ENCODE measurements at places on chromosomes 4 and X.

DNA sequence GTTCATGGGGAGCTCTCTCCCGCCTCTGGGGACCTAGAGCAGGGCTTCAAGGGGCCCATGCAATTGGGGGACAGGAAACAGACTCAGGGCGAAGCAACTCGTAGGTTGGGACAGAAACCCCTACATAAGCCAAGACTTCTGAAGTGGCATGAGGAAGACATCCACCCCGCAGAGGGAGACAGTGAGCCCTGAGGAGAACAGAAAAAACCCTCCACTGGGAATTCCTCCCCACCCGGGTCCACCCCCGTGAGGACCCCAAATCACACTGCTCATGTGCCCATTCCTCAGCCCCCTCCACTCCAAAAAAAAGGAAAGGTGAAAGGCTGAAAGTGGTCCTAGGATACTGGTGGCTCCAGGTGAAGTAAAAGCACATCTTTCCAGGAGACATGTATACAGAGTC lies 74.0 kb downstream of the CPZ start:
- H3K4me1 ChIP-seq, result no peaks in the 10 kb centered on the region
- no peak overlapping the region for H3K4me3 ChIP-seq
- H3K27me3 ChIP-seq, result peaks cover 48% of the 10 kb centered on the region

GRCh38 chr4:57114973-57115372 lies 4.8 kb upstream of the IGFBP7 start:
- H3K27ac ChIP-seq, result no peak overlapping the region
- peaks cover 44% of the 10 kb centered on the region for H3K4me1 ChIP-seq
- no peaks in the 10 kb centered on the region for H3K36me3 ChIP-seq

GRCh38 chrX:70262952-70263567 lies 3.1 kb upstream of the P2RY4 start:
- no peak overlapping the region for H3K27ac ChIP-seq
- no peaks in the 10 kb centered on the region for H3K4me1 ChIP-seq
- no peak overlapping the region for H3K4me3 ChIP-seq

- H3K27ac ChIP-seq, result no peak overlapping the region
- no peak for DNase-seq
- H3K4me3 ChIP-seq, result no peak overlapping the region
- H3K4me1 ChIP-seq, result no peaks in the 10 kb centered on the region
- no peaks in the 10 kb centered on the region for H3K27me3 ChIP-seq
These were observed 26.3 kb upstream of the ARMCX2 start for GRCh38 chrX:101685923-101686322.

- DNase-seq, result no peak
- H3K36me3 ChIP-seq, result no peaks in the 10 kb centered on the region
- no peaks in the 10 kb centered on the region for H3K27me3 ChIP-seq
- H3K27ac ChIP-seq, result no peak overlapping the region
- H3K4me3 ChIP-seq, result no peak overlapping the region
These were observed 31.1 kb downstream of the CCKAR start for GRCh38 chr4:26459054-26459755.

GRCh38 chr4:36771411-36772153 lies 473.0 kb upstream of the NWD2 start:
- DNase-seq, result no peak
- no peaks in the 10 kb centered on the region for H3K36me3 ChIP-seq
- H3K27ac ChIP-seq, result no peak overlapping the region
- H3K4me3 ChIP-seq, result no peak overlapping the region

- H3K4me1 ChIP-seq, result no peaks in the 10 kb centered on the region
- H3K4me3 ChIP-seq, result no peak overlapping the region
- no peak overlapping the region for H3K27ac ChIP-seq
- H3K36me3 ChIP-seq, result peaks cover 44% of the 10 kb centered on the region
- no peaks in the 10 kb centered on the region for H3K27me3 ChIP-seq
- DNase-seq, result no peak
These were observed 27.3 kb downstream of the PIGG start for GRCh38 chr4:526189-526909.

DNA sequence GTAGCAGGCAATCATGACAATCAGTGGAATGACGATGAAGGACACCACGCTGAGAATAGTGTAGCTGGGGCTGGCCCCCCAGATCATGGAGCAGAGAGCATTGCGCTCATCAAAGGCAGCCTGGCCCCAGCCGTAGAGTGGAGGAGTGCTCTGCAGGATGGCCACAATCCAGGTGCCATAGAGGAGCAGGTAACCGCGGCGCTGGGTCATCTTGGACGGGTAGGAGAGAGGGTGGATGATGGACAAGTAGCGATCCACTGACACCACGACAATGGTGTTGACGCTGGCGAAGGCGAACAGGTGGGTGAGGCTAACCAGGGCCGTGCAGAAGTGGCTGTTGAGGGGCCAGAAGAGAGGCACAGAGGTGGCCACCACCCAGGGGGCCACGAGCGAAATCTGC lies 2.8 kb downstream of the GPR101 start:
- H3K36me3 ChIP-seq, result no peaks in the 10 kb centered on the region
- no peak overlapping the region for H3K27ac ChIP-seq
- DNase-seq, result no peak
- H3K4me3 ChIP-seq, result no peak overlapping the region

GRCh38 chr4:6500481-6501140 lies 28.2 kb upstream of the PPP2R2C start:
- H3K4me3 ChIP-seq, result no peak overlapping the region
- H3K27me3 ChIP-seq, result no peaks in the 10 kb centered on the region
- no peak overlapping the region for H3K27ac ChIP-seq
- H3K4me1 ChIP-seq, result no peaks in the 10 kb centered on the region

GRCh38 chr4:88993246-88993645 lies 63.7 kb downstream of the FAM13A start:
- H3K27ac ChIP-seq, result no peak overlapping the region
- no peaks in the 10 kb centered on the region for H3K36me3 ChIP-seq
- no peaks in the 10 kb centered on the region for H3K4me1 ChIP-seq
- H3K4me3 ChIP-seq, result no peak overlapping the region
- H3K27me3 ChIP-seq, result no peaks in the 10 kb centered on the region

DNA sequence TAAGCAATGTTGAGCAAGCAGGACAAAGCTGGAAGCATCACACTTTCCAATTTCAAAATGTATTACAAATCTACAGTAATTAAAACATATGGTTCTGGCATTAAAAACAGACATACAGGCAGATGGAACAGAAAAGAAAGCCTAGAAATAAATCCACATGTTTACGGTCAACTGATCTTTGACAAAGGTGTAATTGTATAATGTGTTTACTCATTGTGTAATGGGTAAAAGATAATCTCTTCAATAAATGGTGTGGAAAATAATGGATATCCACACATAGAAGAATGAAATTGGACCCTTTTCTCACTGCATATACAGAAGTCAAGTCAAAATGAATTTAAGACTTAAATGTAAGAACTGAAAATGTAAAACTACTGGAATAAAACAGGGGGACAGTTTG lies 394.2 kb downstream of the ANKRD50 start:
- no peak for DNase-seq
- H3K4me3 ChIP-seq, result no peak overlapping the region
- H3K36me3 ChIP-seq, result no peaks in the 10 kb centered on the region
- no peaks in the 10 kb centered on the region for H3K4me1 ChIP-seq
- no peaks in the 10 kb centered on the region for H3K27me3 ChIP-seq

DNA sequence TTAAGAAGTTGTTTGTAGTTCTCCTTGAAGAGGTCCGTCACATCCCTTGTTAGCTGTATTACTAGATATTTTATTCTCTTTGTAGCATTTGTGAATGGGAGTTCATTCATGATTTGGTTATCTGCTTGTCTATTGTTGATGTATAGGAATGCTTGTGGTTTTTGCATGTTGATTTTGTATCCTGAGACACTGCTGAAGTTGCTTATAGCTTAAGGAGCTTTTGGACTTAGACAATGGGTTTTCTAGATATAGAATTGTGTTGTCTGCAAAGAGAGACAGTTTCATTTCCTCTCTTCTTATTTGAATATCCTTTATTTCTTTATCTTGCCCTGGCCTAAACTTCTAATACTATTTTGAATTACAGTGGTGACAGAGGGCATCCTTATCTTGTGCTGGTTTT lies 52.1 kb upstream of the GRID2 start:
- no peak overlapping the region for H3K4me3 ChIP-seq
- no peaks in the 10 kb centered on the region for H3K36me3 ChIP-seq
- H3K4me1 ChIP-seq, result no peaks in the 10 kb centered on the region
- H3K27me3 ChIP-seq, result no peaks in the 10 kb centered on the region
- no peak overlapping the region for H3K27ac ChIP-seq

- no peak for DNase-seq
- peak overlapping the region; percentile 73 for H3K27ac ChIP-seq
- H3K4me3 ChIP-seq, result no peak overlapping the region
- no peaks in the 10 kb centered on the region for H3K36me3 ChIP-seq
These were observed 187.7 kb downstream of the SHROOM3 start for GRCh38 chr4:76622717-76623116.

GRCh38 chr4:154740462-154740861 lies 3.3 kb upstream of the LRAT start:
- H3K4me3 ChIP-seq, result no peak overlapping the region
- no peaks in the 10 kb centered on the region for H3K36me3 ChIP-seq
- H3K27ac ChIP-seq, result no peak overlapping the region
- DNase-seq, result no peak

DNA sequence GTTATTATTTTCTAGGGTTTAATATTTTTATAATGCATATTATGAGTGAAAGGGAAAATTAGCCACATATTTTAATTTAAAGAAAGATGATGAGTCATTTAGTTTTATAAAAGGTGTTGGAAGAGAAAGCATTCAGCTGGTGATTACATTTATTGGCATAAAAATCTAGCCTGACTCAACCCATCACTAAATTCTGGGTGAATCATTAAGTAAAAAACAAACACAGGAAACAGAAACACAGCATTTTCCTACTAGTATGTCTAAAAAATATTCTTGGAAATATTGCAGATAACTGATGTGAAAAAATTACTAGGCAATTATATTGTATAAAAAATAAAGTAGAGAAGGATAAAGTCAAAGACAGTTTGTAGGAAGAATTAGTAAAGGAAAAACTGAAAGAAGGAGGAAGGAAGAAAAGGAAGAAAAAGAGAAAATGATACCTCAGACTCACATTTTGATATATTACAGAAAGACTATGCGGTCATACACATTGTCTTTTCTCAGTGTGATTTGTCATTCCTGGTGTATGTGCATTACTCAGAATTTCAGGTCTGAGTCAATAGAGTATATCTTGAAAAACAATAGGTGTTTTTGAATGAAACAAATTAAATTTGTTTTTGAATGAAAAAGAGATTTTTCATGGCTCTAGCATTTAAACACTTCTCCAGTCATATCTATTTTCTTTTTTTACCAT lies 48.0 kb upstream of the SPOCK3 start:
- no peak for DNase-seq
- peaks cover 14% of the 10 kb centered on the region for H3K4me1 ChIP-seq
- H3K36me3 ChIP-seq, result no peaks in the 10 kb centered on the region
- peak overlapping the region; percentile 68 for H3K27ac ChIP-seq

DNA sequence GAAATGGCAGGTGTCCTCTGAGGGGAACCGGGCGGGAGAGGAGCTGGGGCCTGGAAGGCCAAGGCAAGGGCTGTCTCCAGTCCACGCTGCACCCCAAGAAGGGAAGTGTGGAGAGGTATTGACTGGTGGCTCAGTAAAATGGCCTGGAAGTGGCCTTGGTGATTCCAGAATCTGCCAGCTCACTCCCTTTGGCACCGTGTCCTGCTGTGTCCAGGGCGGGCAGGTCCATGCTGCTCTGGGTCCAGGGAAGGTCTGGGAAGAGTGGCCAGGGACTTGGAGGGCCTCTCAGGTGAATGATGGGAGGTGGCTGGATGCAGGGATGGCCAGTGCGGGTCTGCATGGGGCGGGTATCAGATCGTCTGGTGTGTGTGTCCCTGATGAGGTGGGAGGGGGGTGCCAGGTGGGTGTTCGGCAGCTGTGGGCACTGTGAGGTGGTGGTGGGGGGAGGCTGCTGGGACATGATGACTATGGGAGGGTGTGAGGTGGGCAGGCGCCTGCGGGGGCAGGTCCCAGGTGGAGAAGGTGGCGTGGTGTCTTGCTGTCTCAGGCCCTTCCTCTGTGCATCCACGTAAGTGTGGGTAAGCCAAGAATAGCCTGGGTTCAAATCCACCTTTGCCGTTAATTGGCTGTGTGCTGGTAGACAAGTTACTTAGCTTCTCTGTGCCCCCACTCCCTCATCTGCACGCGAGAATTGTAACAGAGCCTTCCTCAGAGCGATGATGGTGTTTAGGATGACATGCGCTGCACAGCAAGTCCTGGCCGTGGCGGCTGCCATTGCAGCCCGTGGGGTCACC lies 17.7 kb downstream of the RGS12 start:
- no peak overlapping the region for H3K27ac ChIP-seq
- H3K36me3 ChIP-seq, result no peaks in the 10 kb centered on the region
- peaks cover 12% of the 10 kb centered on the region for H3K4me1 ChIP-seq

DNA sequence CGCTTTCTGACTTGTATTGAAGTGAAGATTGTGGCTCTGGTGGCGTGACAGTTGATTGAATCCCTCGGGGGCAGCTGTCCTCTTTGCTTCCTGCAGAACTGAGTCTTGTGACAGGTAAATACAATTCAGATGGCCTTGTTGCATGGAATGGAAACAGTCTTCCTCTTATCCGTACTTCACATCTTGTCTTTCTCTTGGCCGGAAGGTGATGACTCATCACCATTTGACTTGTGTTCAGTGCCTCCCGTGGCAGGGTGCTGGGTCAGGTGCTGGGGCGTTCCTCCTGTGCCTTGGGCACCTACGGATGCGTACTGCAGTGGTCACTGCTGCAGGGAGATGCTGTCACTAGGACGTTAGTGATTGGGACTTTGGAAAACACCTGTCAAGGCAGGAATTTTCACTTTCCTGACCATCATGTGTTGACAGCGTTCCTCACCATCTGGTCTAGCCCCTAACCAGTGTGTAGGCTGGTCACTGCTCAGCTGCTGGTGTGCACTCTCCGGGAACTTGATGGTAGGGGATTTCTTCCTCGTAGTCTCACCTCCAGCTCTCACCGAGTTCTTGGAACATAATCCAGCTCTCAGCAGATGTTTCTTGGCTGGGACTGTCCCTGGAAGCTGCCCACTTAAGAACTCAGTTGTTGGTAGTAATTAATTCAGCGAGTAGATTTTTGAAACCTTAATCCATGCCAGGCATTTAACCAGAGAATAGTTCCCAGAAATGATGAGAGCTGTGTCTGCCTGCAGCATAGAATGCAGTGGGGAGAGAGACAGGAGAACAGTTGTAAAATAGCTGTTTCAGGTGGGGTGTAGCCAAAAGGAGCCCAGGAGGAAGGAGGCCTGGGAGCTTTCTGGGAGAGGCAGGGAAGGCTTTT lies 7.2 kb downstream of the TBC1D14 start:
- no peaks in the 10 kb centered on the region for H3K27me3 ChIP-seq
- H3K4me3 ChIP-seq, result no peak overlapping the region
- peaks cover 6% of the 10 kb centered on the region for H3K4me1 ChIP-seq
- H3K36me3 ChIP-seq, result no peaks in the 10 kb centered on the region
- DNase-seq, result no peak

DNA sequence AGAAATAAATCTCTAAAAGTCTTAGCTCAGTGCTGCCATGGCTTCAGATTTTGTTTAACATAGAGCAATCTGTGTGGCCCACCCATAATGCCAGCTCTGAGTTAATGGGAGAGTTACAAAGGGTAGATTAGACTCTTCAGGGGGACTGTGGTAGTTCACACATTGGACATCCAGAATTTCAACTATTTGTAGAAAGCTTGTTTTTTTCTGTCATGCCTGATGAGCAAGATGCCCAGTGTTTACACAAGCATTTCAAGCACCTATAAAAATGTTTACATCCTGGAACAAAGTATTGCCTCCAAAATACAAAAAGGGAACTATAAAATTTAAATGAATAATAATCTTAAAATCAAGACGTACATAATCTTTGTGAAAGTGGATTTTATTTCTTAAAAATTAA lies 43.0 kb upstream of the FAM9A start:
- no peak for DNase-seq
- H3K4me3 ChIP-seq, result no peak overlapping the region
- H3K4me1 ChIP-seq, result peaks cover 16% of the 10 kb centered on the region
- H3K27me3 ChIP-seq, result no peaks in the 10 kb centered on the region

All from RWPE2 (cell line).